ENCODE measurements at places on chromosomes 1 and 21.

GRCh38 chr1:101697072-101697471 lies 299.7 kb downstream of the OLFM3 start:
- DNase-seq = no peak

DNA sequence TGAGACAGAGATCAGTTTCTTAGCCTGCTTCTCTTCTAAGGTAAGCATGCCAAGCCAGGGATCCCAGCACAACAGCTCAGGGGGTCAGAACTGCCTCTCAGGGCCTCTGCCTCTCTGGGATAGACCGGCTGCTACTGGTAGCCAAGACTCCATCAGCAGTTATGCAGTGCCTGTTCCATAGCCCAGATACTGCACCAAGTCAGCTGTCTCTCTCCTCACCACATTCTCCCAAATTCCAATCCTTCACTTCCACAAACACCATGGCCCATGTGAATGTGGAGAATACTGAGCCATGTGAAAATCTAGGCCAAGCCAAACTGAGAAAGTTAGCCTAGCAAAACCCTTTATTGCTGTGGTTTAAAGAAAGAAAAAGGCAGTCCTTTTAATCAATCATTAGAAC lies 37.5 kb downstream of the CDC42BPA start:
- DNase-seq = no peak

GRCh38 chr1:212286556-212287131 lies 1.4 kb downstream of the PPP2R5A start:
- no peak for DNase-seq

DNA sequence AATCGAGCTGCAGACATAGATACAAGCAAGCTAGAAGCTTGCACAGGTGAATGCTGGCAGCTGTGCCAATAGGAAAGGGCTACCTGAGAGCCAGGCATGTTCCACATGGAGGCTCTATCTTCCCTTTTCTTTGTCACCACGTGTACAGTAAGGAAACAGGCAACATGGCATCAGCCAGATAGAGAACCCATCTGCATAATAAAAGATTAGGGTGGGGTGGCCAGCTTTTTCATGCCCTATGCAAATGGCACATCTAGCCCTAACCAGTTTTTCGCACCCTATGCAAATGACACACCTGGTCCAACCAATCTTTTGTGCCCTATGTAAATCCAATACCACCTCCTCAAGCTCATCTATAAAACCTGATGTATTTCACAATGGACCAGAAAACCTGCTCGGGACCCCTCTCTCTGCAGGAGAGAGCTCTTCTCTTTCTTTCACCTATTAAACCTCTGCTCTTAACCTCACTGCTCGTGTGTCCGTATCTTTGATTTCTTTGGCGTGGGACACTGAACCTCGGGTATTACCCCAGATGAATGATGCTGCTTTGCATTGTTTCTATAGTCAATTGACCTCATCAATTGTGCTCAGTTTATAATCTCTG lies 93.9 kb downstream of the SLC30A10 start:
- DNase-seq = no peak
